ENCODE measurements at places on chromosomes 12 and 14. TPM values are rescaled to one million over a fixed set of nuclear protein-coding genes. Genes with fewer than 3 reads are reported as not detected.

- DNase-seq, result no peak
These were observed 59.0 kb upstream of the DLK1 start for GRCh38 chr14:100667656-100668055.

GRCh38 chr12:60072911-60073310 lies 477.1 kb downstream of the SLC16A7 start:
- peak; percentile 56 for DNase-seq

- DNase-seq, result no peak
These were observed 401.0 kb downstream of the BTG1 start for GRCh38 chr12:91744597-91744996.

- DNase-seq, result peak; percentile 30
These were observed 42.0 kb upstream of the A2ML1 start for GRCh38 chr12:8780389-8780788.

DNA sequence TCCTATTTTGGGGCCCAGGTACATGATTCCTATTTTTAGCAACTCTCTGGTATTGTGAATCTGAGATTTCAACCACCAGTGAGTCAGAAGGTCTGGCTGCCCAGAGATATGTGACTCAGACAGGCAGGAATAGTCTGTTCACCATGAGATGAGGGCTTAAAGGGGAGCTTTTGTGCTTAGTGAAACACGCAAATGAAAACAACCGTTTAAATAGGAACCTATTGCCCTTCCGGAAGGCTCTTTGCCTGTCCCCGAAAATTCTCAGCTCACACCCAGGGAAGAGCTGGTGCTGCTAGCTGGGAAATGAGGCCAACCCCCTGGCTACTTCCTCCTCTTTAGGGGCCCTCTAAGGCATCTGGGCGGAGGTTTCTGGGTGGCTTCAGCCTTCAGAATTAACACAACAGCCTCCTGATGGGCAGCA lies 283.6 kb downstream of the CACNA1C start:
- peak; percentile 96 for DNase-seq

Gene TAS2R13
- 1.2 TPM for total RNA-seq

DNA sequence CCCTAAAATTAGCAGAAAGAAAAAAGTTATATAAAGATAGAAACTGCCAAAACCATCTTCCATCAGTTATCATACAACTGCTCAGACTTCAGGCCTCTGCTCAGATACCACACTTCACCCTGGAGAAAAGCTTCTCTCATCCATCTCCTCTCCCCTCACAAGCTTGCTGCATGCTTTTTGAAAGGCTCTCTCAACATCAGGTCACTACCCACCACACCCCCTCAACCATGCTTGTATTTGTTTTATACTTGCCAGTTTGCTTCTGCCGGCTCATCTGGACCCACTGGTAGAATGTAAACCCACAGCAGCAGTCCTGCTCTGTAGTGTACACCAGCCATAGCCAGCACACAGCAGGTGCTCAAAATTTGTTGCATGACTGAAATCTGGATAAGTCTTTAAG lies 8.8 kb downstream of the PPP1CC start:
- no peak for DNase-seq

DNA sequence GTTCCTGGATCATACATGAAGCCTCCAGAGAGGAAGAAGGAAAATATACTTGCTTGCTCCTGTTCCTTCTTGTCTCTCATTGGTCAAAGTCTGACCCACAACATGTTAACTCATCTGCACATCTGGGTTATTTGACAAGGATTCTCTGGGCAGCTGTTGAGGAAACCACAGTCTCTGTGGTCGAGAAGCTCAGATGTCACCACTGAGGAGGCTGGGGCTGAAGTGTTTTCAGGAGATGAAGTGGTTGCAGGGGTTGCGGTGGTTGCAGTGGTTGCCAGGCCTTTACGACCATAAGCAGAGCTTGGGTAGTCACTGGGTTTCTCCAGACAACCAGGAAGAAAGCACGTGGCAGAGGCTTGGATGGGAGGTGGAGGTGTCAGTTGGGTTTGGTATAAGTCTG lies 265.0 kb upstream of the LRIG3 start:
- peak; percentile 60 for DNase-seq

DNA sequence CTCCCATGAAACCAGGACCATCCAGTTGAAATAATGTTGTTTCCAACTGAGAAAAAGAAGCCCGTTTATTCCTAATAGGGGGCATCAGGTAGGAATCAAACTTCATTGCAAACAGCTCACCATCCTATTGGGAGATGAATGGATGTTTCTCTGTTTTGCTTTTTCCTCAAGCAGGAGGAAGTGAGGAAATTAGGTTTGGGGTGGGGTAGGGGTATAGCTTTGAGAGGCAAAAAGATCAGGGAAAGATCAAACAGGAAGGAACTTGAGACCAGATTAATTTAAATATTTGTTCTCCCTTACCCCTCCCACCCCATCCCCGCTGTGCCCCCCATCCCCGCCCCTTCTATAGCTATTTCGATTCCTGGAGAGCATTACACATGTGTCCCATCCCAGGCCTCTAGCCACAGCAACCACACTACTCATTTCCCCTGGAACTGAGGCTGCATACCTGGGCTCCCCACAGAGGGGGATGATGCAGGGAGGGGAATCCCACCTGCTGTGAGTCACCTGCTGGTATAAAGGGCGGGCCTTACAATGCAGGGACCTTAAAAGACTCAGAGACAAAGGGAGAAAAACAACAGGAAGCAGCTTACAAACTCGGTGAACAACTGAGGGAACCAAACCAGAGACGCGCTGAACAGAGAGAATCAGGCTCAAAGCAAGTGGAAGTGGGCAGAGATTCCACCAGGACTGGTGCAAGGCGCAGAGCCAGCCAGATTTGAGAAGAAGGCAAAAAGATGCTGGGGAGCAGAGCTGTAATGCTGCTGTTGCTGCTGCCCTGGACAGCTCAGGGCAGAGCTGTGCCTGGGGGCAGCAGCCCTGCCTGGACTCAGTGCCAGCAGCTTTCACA lies at the start of gene IL23A:
Gene IL23A, plus strand, starts transcription at position 577 of the 850 bp plus-strand sequence. Its CDS starts 161 bp downstream, at position 738.
- peak; percentile 32 for DNase-seq

Gene KRT75
- total RNA-seq, result not detected

GRCh38 chr14:28102814-28103213 lies 663.8 kb upstream of the FOXG1 start:
- no peak for DNase-seq

- no peak for DNase-seq
These were observed 31.1 kb upstream of the AMIGO2 start for GRCh38 chr12:47110718-47111391.

Gene BBOF1
- 7.8 TPM for total RNA-seq

DNA sequence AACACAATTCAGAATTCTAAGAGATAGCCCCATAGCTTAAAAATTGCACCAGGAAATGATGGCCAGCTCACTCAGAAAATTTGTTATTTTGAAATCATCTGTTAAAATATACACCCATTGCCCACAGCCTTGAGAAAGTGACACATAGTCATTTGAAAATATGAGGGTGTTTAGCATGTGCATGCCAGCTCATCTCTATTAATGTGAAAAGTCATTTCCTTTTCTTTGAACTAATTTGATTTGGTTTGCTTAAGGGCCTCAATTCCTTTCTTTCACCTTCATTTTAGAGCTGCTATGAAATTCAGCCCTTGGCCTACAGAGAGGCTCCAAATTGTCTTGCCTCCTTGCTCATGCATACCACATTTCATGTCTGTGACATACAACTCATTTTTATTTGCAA lies 241.4 kb downstream of the PHLDA1 start:
- DNase-seq, result no peak

- DNase-seq, result peak; percentile 17
These were observed 71.3 kb downstream of the DUSP6 start for GRCh38 chr12:89280833-89281538.

GRCh38 chr14:65211341-65211987 lies 109.1 kb upstream of the MAX start:
- no peak for DNase-seq

Gene PEX5
- total RNA-seq, result 54.9 TPM

Gene PPP4R4
- 0.75 TPM for total RNA-seq

- no peak for DNase-seq
These were observed 42.2 kb upstream of the MBIP start for GRCh38 chr14:36362648-36363047.

- no peak for DNase-seq
These were observed 134.5 kb upstream of the NAV3 start for GRCh38 chr12:77696183-77696582.

- DNase-seq, result no peak
These were observed 5.2 kb downstream of the ZBTB42 start for GRCh38 chr14:104805941-104806624.

Gene LPAR5
- not detected for total RNA-seq

DNA sequence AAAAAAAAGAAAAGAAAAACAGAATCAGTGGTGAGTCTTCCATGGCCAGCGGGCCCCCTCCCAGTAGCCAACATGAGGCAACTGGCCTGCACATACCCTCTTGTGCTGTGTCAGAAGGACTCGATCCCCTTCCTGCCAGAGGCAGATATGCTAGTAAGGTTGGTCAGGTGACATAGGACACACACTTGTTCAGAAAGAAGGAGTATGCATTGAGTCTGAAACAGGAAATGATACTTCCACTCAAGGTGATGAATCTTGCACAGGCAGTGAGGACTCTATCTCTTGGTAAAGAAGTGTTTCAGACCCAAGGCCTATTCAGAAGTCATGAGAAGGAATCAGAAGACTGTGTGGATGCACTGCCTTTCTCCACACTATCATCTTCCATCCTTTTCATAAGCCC lies 269.7 kb upstream of the FAR2 start:
- DNase-seq, result no peak

GRCh38 chr12:80412343-80412953 lies 31.6 kb upstream of the PTPRQ start:
- DNase-seq, result peak; percentile 70

Gene SNX6
- total RNA-seq, result 173 TPM

GRCh38 chr12:49028666-49029275 lies 10.2 kb upstream of the PRKAG1 start:
- DNase-seq, result no peak

DNA sequence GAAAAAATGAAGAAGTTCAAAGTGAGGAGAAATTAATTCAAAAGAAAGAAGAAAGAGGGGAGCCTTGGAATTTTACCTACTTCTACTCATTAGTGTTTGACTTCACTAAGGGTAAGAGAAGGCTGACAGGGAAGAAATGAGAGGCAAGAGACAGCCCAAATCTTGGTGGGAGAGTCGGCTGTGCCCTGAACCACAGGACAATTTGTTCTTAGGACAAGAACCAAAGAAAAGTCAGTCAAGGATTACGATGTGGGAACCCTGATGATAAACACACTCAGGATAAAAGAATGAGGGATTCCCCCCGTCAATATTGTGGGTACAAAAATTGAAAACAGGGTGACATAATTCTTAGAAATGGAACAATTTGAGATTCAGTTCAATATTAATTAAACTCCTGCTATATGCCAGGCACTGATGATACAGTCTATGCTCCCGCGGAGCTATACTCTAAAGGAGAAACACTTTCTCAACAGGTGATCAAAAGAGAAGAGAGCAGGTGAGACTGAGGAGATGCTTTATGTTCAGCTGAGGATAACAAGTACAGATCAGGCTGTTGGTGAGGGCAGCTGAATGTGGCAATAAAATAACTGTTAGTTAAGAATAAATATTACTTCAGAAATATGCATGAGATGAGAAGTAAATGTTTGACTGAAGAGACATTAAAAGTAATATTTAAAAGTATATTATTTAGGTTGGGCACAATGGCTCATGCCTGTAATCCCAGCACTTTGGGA lies 175.4 kb downstream of the SLC25A21 start:
- no peak for DNase-seq

Gene AREL1
- total RNA-seq, result 26.6 TPM

DNA sequence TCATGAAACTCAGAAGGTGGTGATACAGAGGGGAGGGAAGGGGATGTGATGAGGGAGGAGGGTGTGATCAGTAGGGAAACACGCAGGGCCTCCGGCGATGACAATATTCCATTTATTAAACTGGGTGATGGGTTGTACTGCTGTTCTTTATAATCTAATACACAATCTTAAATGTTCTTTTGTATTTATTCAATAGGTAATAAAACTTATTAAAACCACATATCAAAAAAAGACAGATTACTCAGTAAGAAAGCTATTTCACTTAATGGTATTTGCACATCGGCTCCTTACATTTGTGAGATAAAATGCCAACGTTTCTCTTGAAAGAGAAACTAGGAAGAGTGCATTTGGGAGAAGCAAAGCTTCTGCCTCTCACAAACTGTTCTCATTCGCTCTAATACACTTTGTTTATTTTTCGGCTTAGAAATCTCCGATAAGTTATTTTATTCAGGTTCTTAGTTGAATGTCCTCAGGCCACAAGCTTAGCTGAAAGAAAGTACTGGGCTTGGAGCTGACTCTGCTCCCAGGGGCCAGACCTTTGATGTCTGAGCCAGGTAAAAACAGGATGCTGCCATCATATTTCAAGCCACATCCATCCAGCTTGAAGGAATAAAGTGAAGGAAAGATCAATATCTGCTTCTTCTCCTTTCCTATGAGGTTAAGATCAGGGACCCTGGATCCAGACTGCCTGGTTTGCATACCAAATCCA lies 17.5 kb downstream of the STON2 start:
- DNase-seq, result no peak

- no peak for DNase-seq
These were observed 38.0 kb upstream of the ELK3 start for GRCh38 chr12:96156211-96156610.

GRCh38 chr12:113609692-113610469 lies 138.2 kb upstream of the LHX5 start:
- DNase-seq, result no peak

Gene PTPRO
- 0.70 TPM for total RNA-seq

- DNase-seq, result peak; percentile 5
These were observed 478.9 kb downstream of the BCAT1 start for GRCh38 chr12:24470050-24470449.

DNA sequence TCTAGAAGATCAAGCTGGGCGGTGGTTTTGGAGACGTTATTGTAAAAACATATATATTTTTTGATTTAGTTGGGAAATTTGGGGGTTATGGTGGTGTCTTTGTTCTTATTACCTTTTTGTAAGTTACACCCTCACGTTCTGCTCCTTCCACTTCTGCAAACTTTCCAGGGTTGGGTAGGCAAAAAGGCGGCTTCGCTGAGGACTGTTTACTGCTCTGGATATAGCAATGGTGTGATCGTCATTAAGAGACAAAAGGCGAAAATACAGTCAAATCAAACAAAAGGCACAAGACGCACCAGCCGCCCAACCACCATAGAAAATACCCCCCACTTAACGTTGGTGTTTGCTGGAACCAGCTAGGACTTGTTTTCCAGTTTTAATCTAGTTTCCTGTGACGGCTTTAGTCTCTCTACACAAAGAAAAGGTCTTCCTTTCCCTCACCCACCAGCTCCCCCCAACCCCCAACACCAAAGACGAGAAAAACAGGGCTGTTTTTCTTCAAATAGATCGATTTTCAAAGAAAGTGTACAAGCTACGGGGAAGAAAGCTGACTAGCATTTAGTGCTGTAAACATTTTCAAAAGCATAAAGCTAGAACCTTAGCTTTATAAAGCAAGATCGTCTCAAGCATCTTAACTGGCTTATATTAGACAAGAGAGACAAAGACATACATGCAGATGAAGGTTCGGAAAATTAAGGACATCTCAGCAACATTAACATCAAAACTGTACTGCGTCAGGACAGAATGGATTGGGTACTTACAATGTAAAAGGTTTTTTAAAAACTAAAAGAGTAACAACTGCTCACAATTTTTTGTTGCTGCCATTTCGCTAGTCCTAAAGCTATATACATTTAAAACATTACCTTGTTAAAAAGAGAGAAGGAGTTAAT lies 2.0 kb upstream of the SETD1B start:
- DNase-seq, result peak; percentile 35
